NCI-H1436 treated with DMSO at 0.1 percent for 48 hours (cell line): ENCODE measurements at places on chromosomes 5 and 9.

- no peak for DNase-seq
Observed at GRCh38 chr5:159203351-159203750, 6.0 kb downstream of the RNF145 start.

GRCh38 chr9:98989036-98990000 lies 45.6 kb downstream of the COL15A1 start:
- no peak for DNase-seq

- DNase-seq, result no peak
Observed at GRCh38 chr5:179221196-179221876, 123.9 kb downstream of the ADAMTS2 start.

- no peak for DNase-seq
Observed at GRCh38 chr5:180782748-180783147, 19.9 kb downstream of the MGAT1 start.

- DNase-seq, result no peak
Observed at GRCh38 chr5:143582176-143582575, 178.7 kb upstream of the NR3C1 start.

DNA sequence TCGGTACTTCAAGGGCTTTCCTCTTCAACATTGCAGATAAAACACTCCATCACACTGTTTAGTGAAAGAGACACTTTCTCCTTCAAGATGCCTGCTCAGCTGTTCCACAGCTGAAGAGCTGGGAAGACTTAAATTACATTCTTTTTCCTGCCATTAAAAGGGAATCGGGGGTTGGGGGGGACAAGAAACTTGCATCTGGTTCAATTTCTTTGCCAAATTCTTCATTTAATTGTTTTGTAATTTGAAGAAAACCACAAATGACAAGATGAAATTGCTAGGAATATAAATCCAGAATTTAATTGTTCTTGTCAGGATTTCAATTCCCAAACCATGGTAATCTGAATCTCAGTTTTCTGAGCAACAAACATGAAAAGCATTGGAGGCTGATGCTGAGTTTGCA lies 478.3 kb downstream of the EBF1 start:
- DNase-seq, result no peak

- DNase-seq, result no peak
Observed at GRCh38 chr5:162132348-162132747, 64.8 kb downstream of the GABRG2 start.

DNA sequence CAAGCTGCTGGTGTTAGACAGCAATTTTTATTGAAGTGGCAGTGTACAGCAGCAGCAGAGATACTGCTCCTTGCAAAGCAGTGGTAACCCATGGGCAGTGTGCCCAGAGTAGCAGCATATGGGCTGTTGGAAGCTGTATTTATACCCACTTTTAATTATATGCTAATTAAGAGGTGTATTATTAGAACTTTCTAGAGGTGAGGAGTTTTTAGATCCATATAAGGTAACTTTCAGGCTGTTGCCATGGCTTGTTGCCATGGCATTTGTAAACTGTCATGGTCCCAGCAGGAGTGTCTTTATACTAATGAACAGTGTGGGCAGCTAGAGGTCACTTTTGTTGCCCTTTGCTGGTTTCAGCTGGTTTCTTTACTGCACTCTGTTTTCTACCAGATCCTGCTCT lies 3.7 kb upstream of the PJA2 start:
- no peak for DNase-seq

DNA sequence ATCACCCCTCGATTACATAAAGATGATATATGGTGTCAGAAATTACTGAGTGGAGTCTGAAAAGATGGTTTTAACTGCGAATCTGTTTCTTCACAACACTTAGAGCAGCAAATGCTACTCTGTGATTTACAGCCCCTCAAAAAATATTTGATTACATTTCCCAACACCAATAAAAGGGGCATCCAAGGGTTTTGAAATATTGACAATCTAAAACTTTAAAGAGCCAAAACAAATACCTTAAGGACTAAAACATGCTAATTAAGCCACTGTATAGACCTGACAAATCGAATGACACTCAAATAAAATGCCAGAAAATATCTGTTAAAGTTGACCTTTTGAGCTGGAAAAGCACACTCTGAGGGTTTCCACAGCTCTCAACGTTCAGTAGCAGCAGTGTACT lies 73.2 kb downstream of the ELAVL2 start:
- DNase-seq, result no peak

- no peak for DNase-seq
Observed at GRCh38 chr9:125732562-125732961, 14.6 kb upstream of the PBX3 start.

- DNase-seq, result no peak
Observed at GRCh38 chr5:88690409-88691229, 192.4 kb downstream of the MEF2C start.

DNA sequence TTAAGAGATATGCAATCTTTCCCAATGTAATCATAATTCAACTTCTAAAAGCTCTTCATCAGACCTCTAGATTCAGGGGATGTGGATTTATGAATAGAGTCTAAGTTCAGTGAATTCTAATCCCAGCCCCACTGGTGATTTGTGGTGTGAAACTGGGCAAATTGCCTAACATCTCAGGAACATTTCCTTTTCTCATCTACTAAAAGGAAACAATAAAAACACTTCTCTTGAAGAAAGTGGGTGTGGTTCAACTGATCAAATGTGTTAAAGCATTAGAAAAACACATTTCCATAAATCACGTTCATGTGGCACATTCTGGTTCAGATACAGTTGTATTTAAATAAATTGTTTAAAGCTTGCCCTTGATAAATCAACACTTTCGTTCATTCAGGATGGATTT lies 631.7 kb upstream of the CDH6 start:
- DNase-seq, result no peak

GRCh38 chr9:121857928-121858327 lies 206.5 kb downstream of the DAB2IP start:
- DNase-seq, result no peak
